ENCODE measurements at places on chromosomes 11 and 22. TPM values are rescaled to one million over a fixed set of nuclear protein-coding genes. Genes with fewer than 3 reads are reported as not detected.

The FZD4 gene
- 12.5 TPM for total RNA-seq

The KDM4E gene
- not detected for total RNA-seq

GRCh38 chr22:26983311-26983710 is 325.9 kb downstream of the MIAT start:
- H3K27me3 ChIP-seq, result no peaks in the 10 kb centered on the region
- H3K4me3 ChIP-seq, result no peak overlapping the region
- DNase-seq, result no peak
- no peaks in the 10 kb centered on the region for H3K36me3 ChIP-seq

The ENTHD1 gene
- not detected for total RNA-seq

DNA sequence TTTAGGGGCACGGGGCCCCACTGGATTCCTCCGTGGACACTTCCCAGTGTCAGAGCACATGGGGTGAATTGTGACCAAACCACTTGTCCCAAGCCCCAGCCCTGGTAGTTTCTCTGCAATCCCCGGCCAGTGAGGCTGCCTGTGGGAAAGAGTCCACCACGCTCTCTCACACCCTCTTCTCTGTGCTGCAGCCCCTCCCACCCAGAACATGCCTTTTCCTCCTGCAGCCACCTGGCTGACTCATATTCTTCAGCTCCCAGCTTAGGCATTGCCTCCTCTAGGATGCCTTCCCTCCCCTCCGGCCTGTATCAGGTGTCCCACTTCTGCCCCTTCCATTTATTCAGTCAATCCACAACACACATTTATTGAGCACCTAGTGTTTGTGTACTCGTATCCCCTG is 5.4 kb upstream of the RPS6KB2 start:
- no peaks in the 10 kb centered on the region for H3K27me3 ChIP-seq
- H3K27ac ChIP-seq, result no peak overlapping the region
- no peak overlapping the region for H3K4me3 ChIP-seq
- H3K36me3 ChIP-seq, result no peaks in the 10 kb centered on the region

DNA sequence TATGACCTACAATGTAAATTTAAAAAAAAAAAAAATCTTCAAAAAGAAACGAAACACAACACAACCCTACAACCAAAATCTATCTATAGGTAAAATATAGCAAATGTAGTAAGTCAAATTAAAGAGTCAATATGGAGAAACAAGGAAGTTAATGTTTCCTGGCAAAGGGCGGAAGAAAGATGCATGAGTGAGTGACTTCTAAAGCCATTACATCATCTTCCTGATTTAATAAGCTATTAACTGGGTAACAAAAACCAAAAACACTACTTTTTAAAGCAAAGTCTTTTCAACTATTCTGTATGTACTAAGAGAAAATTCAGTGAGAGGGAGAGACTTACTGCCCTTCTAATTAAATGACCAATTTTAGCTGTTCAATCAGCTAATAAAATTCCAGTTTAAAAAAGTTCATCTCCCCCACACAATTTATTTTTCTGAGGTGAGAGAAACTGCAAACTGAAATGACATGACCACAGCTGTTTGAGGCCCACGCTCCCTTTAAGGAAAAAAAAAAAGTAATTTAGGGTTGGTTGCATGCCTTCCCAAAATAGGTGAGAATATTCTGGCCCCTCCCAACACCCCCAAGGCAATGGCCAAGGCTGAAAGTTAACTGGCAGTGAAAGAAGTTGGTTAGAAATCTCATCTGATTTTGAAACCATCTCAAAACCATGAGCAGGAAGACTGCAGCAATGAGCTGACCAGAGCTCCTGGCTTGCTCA is 5.9 kb downstream of the SF1 start:
- H3K27me3 ChIP-seq, result no peaks in the 10 kb centered on the region
- peaks cover 2% of the 10 kb centered on the region for H3K4me1 ChIP-seq
- H3K4me3 ChIP-seq, result no peak overlapping the region
- H3K36me3 ChIP-seq, result peaks cover 91% of the 10 kb centered on the region

Data from right lobe of liver (tissue), 6 donors.